T-helper 2 cell (primary cell): ENCODE measurements at places on chromosomes 2 and 18.

DNA sequence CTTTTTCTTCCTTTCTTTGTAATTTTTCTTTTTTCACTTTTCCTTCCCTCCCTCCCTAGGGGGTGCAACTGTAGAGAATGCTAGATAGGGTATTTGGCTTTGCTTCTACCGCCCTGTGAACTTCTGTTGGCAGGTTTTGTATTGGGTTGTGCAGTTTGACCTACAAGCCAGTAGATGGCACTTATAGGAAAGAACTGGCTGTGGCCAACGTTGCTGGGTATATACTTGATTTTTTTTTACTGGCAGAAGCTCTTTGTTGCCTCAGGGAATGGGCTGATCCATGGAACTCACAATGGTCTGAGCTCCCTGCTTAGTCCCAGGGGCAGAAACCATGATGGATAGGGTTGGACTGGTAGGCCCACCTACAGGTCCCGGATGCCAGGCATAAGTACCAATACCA, 1019.5 kb upstream of the LRRTM1 start:
- no peak for DNase-seq

- no peak for DNase-seq
Observed at GRCh38 chr18:57542812-57543427, 43.6 kb downstream of the FECH start.

DNA sequence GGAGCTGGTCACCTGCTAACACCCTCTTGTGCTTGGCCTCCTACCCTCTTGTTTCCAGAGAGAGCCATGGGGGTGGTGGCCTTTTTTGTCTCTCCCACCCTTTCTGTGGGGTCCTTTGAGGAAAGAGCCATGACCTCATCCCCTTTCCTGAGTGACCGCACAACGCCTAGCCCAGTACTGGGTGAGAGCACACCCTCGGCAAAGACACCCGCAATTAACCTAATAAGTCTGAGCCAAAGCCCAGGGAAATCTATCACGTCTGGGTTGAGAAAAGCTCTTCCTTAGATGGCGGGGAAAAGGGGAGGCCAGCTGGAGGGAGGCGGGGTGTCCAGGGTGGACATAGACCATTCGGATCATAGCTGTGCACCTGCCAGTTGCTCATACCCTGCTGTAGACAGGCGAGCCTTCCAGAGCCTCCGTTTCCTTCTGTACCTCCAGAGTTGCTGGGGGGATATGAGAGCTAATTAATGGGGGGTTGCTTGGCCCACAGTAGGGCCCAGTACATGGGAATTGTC, 93.7 kb upstream of the MCFD2 start:
- no peak for DNase-seq

DNA sequence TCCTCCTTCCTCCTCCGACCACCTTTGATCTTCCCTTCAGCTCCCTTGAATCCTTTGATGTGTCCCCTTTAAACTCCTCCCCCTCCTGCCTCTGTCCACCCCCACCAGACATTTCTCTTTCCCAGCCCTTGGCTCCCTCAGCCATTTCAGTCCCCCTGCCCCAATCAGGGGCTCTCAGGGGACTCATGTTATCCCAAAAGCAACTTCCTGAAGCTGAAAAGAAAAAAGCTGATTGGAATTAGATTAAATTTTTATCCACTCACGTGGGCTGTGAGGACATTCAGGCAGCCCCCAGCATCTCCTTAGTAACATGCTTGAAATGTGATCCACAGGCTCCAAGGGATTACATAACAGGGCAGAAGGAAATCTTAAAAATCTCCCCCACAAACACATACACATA, 81.3 kb downstream of the NEURL3 start:
- DNase-seq = no peak

DNA sequence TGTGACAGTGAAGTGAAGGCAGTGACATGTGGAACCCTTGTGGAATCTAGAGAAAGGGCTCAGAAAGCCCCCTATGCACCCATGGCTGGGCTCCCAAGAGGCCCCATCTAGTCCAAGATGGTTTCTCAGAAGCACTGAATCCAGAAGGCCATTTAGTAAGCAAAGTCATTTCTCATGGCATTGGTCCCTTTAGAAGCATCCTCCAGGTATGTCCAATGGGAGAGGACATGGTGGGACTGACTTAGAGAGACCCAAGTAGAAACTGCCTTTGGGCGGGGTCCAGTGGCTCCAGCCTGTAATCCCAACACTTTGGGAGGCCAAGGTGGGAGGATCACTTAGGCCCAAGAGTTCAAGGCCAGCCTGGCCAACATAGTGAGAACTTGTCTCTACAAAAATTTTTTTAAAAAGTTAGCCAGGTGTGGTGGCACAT, 72.5 kb upstream of the RMDN2 start:
- DNase-seq = no peak

DNA sequence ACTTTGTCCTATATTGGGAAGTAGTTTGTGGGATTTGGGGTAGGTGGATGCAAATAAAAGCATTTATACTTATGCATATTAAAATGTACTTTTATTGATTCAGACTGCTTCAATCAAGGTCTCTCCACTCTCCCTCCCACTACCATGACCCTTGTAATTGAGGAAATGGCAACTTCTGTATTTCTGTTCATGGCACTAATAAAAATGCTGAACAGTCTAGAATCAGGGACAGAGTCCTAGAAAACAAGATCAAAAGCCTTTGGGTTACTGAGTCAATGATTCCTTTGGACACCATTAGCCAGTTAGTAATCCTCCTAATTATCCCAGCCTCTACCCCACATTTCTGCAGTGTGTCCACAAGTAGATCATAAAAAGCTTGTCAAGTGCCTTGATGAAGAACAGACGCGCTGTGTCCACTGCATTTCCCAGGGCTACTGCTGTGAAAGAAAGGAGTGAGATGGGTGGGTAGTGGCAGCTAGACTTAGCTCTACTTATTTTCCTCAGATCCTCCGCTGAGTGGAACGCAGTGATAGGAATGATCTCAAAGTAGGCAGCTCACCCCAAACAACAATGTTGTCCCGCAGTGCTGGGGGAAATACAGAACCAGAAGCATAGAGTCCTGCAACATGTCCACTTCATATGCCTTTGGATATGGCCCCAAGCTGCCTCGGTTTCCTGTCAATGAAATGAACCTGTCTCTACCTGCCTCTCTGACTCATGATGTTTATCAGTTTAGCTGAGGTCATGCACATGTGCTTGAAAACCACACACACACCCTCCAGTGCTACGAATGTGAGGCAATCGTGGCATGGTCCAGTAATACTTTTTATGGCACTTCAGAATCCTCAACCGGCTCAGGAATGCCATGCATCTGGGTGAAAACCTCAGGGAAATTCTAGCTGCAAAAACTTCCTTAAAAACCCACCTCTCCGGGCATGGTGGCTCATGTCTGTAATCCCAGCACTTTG, 115.5 kb downstream of the COL6A3 start:
- no peak for DNase-seq

DNA sequence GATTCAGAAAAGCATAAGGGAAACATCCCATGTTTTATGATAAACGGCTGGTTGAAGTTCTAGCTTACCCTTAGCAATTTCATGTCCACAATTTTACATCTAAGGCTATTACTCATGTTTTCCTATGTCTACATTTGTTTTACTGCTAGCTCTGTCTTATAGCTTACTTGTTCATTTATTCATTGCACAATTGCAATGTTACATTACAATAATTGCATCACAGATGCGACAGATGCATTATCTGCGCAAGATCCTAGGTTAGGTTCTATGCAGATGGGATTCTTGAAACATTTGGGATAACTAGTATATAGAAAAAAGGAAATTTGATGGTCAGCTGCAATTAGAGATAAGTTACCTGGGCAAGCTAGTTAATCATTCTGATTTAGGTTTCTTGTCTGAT, 108.4 kb downstream of the ARHGAP28 start:
- DNase-seq = no peak

GRCh38 chr18:74281011-74281979, 10.5 kb downstream of the CYB5A start:
- DNase-seq = no peak

- DNase-seq = no peak
Observed at GRCh38 chr2:58054264-58054663, 7.7 kb downstream of the VRK2 start.

GRCh38 chr2:40147360-40147759, 304.5 kb downstream of the SLC8A1 start:
- DNase-seq = no peak

DNA sequence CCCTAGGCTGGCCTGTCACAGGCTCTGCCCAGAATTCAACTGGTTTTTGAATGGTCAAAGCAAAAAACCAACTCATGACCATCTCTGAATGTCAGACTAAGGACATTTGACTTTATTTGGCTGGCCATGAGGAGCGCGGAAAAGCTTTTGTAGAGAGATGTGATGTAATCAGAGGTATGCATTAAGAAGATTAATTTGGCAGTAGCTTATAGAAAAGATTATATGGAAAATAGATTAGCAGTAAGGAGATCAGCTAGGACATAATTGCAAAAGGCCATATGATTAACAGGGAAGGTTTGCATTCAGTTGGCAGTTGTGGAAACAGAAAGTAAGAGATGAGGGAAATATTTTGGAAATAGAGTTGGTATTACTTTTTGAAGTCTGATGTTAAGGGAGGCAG, 12.3 kb upstream of the TTR start:
- DNase-seq = no peak

GRCh38 chr2:70482401-70482800, 71.2 kb downstream of the TGFA start:
- DNase-seq = no peak

DNA sequence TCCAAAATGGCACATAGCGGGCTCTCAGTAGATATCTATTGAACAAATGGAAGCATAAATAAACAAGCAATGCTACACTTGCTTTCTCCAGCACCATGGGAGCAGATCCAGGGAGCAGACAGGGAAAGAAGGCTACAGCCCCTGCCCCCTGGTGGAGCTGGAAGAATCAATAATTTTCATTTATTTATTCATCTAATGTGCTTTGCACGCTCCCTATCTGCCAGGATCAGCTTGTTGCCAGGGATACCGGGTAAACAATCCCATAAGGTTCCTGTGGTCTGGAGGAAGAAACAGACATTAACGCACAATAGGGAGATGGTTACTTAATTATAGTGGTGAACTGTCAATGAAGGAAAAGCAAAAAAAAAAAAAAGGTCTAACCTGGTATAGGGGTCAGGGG, 40.1 kb upstream of the CLASP1 start:
- DNase-seq = no peak

GRCh38 chr2:217095511-217096205, 235.8 kb upstream of the TNP1 start:
- DNase-seq = no peak

DNA sequence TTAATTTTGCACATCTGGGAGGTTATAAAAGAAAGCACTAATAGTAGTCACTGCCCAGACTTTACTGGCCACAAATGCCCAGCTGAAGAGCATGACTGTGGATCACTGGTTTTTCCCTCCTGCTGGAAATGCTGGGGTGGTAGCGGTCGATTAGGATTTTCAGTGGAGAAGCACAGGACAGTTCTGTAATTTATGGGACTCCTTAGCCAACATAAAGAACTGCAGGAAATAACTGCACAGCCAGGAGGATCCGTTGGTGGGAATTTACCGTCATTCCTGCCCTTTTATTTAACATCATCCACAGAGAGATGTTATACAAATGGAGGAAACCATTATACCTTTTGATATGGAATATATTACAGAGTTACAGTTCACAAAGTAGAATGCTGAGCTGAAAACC, 61.5 kb downstream of the TNFRSF11A start:
- DNase-seq = no peak

DNA sequence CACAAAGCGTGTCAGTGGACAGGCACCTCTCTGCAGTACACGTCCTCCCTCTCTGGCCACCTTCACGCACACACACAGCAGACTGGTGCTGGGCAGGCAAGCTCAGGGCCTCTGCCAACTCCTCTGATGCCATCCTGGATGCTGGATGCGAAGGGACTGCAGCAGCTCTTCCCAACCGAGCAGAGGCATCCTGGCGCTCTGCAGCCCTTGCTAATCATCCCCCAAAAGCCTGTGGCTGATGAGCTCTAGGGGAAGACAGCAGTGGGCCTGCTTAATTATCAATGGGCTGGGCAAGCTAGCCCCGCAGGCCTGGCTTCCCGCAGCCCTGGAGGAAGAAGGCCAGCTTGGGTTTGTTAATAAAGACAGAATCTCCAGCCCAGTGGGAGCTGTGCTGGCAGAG, 71.3 kb upstream of the TEX51 start:
- DNase-seq = no peak

DNA sequence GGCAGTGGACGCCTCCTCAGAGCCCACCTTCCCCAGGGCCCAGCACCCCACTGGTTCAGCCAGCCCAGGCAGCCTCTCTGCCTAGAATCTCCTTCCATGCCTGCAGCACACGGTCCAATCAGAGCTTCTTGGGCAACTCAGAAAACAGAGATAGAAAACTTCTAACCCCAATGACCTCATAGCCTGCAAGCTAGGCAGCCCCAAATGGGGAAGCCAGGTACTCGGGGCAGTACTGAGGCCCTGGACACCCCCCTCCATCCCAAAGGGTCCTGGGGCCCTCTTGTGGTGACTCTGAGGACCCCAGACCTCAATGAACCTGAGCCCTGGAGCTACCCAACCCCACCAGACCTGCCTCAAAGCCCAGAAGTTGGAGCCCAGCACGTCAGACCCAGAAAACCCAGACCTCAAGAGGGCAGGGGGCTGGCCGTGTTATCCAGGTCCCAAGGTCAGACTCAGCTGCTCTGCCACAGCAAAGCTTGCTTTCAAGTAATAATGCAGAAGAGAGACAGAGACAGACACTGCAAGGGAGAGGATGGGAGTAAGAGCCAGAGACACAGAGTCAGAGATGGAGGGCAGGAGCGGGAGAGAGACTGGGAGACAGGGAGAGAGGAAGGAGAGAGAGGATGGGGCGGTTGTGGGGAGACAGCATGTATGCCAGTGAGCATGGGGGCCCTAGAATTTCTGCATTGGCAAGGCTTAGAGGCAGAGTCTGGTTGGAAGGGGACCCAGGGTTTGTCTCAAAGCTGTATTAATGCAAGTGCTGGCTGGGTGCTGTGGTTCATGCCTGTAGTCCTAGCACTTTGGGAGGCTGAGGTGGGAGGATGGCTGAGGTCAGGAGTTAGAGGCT, 28.2 kb downstream of the SERTAD2 start:
- no peak for DNase-seq

DNA sequence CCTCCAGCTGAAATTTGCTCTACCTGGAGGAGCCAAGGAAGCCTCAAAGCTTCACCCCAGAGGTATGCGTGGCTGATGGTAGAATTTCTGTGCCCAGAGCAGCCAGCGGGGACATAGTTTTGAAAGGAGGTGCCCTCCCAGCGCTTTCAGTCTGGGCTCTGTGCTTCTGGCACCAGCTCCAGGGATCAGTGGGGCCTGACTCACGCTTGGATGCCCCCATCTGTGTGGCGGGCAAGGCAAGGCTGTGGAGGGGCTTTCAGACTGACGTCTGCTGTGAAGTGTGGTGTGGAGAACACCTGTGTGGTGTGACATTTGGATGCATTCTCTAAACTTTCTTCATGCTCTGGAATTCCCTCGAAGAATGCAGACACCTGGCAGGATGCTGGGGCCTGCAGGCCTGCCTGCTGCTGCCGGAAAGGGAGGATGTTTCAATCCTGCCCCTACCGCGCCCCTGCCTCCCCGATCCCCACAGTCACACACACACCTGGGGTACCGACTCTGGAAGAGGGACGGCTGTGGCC, 84.1 kb downstream of the CTIF start:
- DNase-seq = no peak

GRCh38 chr18:5397102-5397501, 101.6 kb upstream of the ZBTB14 start:
- DNase-seq = no peak
